ENCODE measurements at places on chromosomes 13 and 19.

GRCh38 chr13:111506621-111507020, 186.2 kb downstream of the TEX29 start:
- peaks cover 20% of the 10 kb centered on the region for H3K27me3 ChIP-seq
- no peaks in the 10 kb centered on the region for H3K4me1 ChIP-seq
- H3K4me3 ChIP-seq, result no peak overlapping the region
- DNase-seq, result no peak
- no peaks in the 10 kb centered on the region for H3K36me3 ChIP-seq

- H3K4me1 ChIP-seq, result peaks cover 5% of the 10 kb centered on the region
- DNase-seq, result no peak
- H3K4me3 ChIP-seq, result no peak overlapping the region
- H3K27ac ChIP-seq, result no peak overlapping the region
- no peaks in the 10 kb centered on the region for H3K36me3 ChIP-seq
Measured at GRCh38 chr19:39915101-39915847, 19.2 kb downstream of the FCGBP start.

- no peak overlapping the region for H3K27ac ChIP-seq
- no peaks in the 10 kb centered on the region for H3K36me3 ChIP-seq
- no peaks in the 10 kb centered on the region for H3K27me3 ChIP-seq
- DNase-seq, result no peak
- no peak overlapping the region for H3K4me3 ChIP-seq
- H3K4me1 ChIP-seq, result peaks cover 2% of the 10 kb centered on the region
Measured at GRCh38 chr13:113825841-113826240, 38.0 kb downstream of the GAS6 start.

DNA sequence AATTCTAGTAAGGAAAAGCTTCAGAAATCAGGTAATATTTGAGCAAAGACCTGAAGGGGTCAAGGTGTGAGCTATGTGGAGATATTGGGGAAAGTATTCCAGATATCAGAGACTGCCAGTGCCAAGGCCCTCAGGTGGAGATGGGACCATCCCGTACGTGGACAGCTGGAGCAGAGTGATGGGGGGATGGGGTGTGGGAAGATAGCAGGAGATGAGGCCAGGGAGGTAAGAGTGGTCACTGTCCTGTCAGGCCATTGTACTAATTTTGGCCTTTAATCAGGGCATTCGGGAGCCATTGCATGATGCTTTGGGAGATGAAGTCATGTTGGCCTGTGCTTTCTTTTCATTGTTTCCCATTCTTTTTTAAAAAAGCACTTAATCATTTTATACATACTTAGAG, 13.1 kb upstream of the GPR18 start:
- peaks cover 10% of the 10 kb centered on the region for H3K36me3 ChIP-seq
- no peak overlapping the region for H3K4me3 ChIP-seq
- DNase-seq, result no peak

- no peaks in the 10 kb centered on the region for H3K27me3 ChIP-seq
- peaks cover 52% of the 10 kb centered on the region for H3K4me1 ChIP-seq
- peaks cover 13% of the 10 kb centered on the region for H3K36me3 ChIP-seq
Measured at GRCh38 chr19:4911314-4911713, 2.0 kb downstream of the UHRF1 start.

DNA sequence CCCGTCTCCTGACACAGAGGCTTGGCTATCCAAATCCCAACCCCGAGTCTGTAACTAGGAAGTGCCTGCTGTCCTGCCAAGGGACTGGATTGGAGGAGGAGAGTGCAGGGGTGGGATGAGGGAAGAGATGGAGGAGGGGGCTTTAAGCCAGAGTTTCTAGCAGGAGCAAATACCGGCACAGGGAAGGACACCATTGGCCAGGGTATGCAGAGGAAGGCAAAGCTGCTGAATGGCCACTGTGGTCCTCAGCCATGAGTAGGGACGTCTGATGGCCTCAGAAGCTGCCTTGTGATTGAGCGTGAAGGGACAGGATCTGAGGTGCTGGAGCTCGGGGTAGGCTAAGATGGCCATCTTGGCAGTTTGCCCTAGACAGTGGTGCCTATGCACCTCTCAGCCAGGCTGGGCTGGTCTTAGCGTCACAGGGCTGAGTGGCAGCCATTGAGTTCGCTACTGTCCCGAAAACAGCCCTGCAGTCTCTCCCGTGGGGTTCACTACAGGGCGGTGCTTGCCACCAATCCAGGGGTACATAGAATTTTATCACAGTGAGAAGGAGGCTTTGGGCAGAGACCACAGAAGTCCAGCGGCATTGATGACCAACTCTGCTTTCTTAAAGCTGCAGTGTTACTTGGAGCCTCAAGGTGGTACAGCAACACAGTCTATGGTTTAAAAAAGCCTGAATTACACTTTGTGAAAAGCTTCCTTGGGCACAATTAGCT, 61.8 kb downstream of the AKAP11 start:
- H3K27me3 ChIP-seq, result no peaks in the 10 kb centered on the region
- no peak overlapping the region for H3K27ac ChIP-seq
- no peak for DNase-seq
- H3K36me3 ChIP-seq, result no peaks in the 10 kb centered on the region
- H3K4me1 ChIP-seq, result peaks cover 16% of the 10 kb centered on the region
